Vagina (tissue), 2 donors: ENCODE measurements at places on chromosomes 5 and 9. TPM values are rescaled to one million over a fixed set of nuclear protein-coding genes. Genes with fewer than 3 reads are reported as not detected.

DNA sequence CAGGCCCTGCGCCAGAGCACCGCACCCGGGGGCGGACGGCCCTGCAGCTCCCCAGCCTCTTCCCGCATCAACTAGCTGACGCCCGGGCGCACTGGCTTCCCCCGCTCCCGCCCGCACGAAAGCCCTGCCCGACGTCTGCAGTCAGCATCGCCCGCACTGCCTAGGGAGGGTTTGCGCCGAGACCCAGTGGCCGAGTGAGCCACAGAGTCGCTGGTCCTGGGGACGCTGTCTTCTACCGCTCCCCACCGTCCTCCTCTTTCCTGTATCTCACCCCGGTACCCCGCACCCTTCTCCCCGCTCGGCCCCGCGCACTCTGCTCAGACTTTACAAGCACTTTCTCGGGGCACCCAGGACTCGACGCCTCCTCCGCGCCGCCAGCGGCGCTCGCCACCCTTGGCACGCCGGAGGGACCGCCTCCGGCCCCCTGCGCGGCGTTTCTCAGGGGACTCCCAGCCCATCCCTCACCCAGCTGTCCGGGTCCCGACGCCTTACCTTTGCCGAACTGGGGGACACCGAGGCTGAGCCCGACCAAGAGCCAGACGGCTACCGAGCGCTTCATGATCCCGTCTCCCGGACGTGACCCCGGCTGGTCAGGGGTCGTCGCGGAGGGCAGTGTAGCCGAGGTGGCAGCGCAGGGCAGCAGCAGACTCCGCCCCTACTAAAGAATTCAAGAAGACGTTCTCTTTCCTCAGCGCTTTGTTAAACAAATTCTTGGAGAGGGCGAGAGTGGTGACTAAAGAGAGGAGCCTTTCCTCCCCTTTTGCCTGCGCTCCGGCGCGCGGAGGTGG, 670 bp downstream of the EDIL3 start:
- DNase-seq = peak; percentile 87

DNA sequence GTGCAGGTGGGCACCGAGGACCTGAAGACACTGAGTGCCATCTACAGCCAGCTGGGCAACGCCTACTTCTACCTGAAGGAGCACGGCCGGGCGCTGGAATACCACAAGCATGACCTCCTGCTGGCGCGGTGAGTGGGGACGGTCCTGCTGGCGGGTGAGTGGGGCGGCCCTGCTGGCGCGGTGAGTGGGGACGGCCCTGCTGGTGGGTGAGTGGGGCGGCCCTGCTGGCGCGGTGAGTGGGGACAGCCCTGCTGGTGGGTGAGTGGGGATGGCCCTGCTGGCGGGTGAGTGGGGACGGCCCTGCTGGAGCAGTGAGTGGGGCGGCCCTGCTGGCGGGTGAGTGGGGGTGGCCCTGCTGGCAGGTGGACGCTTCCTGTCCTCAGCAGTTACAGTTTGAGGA, 7.2 kb downstream of the GPSM1 start:
- DNase-seq = no peak

DNA sequence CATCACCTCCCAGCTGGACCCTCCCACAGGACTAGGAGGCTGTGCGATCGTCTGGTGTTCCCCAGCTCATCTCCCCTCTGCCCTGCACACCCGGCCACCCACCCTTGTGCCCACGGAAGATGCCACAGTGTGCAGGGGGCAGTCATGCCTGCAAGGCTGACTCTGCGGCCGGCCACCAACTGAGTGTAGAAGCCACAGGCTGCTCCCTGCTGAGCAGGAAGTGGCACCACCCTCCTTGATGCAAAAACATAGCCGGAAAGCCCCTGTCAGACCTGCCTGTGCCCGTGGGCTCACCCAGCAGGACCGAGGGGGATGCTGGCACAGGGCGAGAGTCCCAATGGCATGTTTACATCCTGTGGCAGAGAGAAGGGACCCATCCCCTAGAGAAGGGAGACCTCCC, 40.3 kb upstream of the SLC12A7 start:
- DNase-seq = no peak

DNA sequence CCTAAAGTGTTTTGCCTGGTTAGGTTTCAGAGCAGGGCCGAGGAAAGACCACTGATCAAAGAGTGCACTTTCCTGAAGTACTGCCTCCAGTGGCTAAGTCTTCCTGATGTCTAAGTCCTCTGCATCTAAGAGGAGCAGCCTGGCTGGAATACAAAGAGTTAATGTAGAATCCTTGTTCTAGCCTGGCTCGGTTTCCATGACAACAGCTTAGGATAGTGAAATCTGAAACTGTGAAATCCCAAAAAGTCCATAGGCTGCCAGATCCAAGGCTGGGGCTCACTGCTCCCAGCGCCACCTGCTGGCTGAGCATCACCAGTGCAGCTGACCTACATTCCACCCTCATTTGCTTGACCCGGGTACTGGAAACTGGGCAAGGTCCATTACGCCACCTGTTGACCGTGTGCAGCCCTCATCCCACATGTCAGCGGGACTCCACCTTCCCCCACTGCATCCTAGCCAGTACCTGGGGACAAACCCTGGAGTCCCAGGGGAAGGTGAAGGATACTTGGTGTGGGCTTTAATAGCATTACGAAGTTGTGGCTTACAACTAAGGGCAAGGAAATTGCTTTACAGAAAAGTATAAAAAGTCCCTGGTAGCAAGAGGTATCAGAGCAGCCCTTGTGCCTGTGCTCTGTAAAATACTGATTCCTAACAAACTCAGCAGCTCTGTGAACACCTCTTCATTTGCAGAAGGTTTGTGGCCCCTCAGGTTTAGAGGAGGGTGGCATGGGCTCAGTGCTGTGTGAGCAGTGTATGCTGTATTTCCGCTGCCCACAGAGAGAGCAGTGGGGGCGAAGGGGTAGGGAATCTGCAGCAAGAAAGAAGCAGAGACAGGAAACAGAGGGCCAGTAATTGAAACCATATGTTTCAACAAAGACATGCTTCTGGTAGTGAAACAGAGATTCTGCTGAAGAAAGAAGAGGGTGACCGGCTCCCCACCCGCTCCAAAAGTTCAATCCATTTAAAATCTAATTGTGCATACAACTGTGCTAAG, 36.0 kb downstream of the PCDHGC5 start:
- peak; percentile 96 for DNase-seq

GRCh38 chr9:111632060-111632459, 926 bp downstream of the DNAJC25 start:
- no peak for DNase-seq

DNA sequence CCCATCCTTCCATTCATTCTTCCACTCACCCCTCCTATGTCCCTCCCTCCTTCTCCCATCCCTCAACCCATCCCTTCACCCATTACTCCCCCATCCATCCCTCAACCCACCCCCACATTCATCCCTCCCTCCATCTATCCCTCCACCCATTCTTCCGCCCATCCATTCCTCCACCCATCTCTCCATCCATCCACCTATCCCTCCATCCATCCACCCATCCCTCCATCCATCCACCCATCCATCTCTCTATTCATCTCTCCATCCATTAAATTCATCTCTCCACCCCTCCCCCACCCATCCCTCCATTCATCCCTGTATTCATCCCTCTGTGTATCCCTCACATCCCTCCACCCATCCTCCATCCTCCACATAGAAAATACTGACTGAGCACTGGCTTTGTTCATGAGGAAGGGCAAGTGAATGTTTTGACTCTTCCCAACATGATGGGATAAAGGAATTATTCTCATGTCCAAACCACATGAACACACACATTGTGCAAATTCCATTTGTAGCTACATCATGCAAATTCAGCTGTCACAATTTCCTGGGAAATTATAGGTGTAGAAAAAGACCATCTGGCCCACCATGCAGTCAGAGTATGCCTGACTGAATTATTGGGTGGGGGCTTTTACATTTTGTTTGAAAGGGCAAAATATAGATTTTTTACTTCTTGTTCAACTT, 6.9 kb upstream of the VAV2 start:
- DNase-seq = no peak

NUTM2G gene
- total RNA-seq = not detected

PALM2AKAP2 gene
- 7.9 TPM for total RNA-seq

ERCC6L2 gene
- total RNA-seq = 59.2 TPM

FGD3 gene
- total RNA-seq = 19.9 TPM

SIT1 gene
- 2.5 TPM for total RNA-seq

GARNL3 gene
- total RNA-seq = 31.4 TPM
